K562 (cell line): ENCODE measurements at places on chromosomes 1 and 21.

DNA sequence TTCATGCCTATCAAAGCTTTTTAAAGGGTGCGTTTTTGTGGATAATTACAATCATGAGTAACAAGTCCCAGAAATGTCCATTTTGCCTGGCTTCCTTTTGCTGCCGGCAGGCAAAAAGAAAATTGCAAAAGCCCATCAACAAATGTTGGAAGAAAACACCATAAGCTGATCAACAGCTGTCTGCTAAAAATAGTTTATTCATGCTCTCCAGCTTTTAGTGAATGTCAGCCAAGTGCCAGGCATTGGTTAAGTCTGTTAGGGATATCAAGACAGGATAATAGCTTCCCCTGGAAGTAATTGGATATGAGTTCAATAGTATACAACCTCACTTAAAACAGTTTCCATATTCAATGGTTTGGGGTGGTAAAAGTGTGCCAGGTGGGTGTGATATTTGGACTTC lies 13.6 kb upstream of the AGMAT start:
- DNase-seq = no peak

GRCh38 chr1:176717066-176717750 lies 254.2 kb downstream of the PAPPA2 start:
- no peak for DNase-seq

DNA sequence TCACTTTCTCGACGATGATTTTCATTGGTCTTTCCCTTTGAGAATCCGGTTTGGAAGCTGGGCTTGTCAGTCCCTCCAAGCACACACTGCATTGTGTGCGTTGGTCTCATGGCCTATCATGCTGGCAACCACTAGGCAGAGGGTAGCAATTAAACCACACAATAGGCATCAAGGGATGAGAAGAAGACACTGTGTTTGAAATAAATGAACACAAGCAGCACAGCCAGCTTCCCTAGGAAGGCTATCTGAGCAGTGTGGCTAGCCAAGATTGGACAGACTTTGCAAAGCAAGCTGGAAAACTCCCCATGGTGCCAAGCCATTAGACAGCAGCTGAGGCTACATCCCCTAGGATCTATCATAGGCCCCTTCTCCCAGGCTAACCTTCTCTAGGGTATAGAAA lies 288.7 kb downstream of the NUF2 start:
- DNase-seq = no peak

GRCh38 chr21:35017256-35017655 lies 31.8 kb downstream of the RUNX1 start:
- no peak for DNase-seq

- DNase-seq = no peak
Measured at GRCh38 chr21:17854745-17855144, 35.6 kb upstream of the C21orf91 start.

DNA sequence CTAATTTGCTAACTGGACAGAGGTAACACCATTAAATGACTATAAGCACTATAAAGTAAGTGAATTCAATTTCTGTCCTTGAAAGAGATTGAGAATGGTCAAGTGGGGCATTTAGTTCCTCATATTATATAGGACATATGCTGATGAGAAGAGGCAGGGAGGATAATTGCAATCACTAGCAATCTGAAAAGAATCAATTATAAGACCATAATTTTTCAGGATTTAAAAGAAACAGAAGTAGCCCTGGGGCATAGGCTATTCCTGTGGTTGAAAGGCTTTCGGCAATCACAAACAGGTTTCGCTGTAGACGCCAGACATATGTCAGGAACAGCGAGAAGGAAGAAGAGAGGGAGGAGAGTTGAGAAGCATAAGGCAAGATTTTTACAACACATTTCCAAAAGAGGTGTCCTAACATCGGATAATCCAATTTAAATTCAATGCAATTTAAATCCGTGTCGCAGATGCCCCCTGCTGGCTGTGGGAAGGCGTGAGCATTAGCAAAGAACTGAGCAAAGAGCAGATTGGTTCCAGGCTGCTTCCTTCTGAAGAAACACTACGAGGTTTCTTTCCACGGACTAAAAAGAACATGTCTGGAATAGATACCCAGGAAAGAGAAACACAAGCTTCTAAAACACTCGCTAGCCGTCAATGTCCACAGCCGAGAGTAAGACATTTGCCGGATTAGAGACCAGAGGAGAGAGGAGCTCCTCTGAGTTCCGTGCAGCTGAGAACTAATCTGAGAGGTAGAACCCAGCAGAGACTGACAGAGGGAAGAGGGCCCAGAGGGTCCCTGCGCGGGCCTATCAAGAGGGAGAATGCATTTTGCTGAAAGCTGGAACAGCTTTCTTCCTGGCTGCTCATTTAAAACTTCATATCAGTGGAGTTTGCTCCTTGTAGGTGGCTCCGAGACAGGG lies 27.9 kb downstream of the RGS5 start:
- DNase-seq = peak; percentile 61

- DNase-seq = no peak
Measured at GRCh38 chr1:226360106-226360746, 47.7 kb downstream of the PARP1 start.

DNA sequence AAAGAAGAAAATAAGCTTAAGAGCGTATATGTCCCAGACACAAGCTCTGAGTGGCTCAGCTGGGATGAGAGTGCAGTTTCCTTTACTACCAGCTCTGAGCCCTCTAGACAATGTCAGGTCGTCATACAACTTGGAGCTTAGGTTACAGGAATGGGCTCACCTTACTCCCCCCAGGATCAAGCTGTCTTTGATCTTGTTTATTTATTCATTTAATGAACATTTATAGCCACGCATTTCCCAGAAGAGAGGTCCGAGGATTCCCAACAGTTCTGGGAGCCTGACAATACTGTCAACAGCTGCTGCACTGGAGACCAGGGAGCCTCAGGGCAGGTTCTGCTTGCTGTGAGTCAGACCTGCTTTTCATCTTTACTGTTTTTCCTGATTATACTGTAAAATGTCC lies 378.9 kb downstream of the PLPP3 start:
- no peak for DNase-seq

DNA sequence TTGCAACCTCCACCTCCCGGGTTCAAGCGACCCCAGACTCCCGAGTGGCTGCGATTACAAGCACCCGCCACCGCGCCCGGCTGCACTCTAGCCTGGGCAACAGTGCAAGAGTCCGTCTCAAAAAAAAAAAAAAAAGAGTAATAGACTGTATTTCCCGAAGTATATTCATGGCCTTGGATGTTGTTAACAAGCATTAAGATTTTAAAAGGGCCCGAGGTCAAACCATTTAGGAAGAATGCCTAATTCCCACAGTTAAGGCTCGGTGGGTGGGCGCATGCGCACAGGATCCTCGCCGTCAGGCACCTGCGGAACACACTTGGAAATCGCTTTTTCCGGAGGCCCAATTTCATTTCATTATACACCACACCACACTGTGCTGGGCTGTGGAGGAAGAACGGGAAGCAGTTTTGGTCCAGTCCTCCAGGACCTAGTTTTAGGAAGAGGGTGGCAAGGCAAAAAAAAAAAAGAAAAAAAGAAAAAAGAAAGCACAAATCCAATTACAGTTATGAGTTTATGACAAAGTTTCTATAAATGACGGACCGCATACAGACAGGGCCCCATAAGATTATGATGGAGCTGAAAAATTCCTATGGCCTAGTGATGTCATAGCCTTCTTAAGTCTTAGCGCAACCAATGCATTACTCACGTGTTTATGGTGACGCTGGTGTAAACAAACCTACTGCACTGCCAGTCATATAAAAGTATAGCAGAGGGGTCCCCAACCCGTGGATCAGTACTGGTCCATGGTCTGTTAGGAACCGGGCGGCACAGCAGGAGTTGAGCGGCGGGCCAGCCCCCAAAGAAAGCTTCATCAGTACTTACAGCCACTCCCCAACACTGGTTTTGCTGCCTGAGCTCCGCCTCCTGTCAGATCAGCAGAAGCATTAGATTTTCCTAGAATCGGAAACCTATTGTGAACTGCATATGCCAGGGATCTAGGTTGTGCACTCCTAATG lies 38.2 kb downstream of the H3-3A start:
- DNase-seq = peak; percentile 36

DNA sequence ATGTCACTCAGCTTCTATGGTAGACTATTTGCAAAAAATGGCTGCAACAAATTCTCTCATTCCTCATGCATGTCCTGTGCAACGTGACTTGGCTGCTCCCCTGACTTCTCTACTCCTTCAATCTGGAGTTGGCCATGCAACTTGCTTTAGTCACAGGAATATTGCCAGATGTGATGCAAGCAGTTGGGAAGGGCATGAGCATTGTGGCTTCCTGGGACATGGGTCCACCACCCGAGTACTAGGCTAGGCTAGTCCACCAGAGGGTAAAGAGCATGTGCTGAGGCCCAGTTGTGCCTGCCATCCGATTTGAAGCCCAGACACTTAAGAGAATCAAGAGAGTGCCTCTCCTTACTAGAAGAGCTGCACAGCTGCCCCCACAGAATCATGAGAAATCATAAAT lies 89.6 kb downstream of the DSCAM start:
- no peak for DNase-seq

GRCh38 chr1:204304067-204304466 lies 55.7 kb downstream of the PLEKHA6 start:
- DNase-seq = no peak

- DNase-seq = no peak
Measured at GRCh38 chr1:219247441-219247840, 73.8 kb downstream of the LYPLAL1 start.

DNA sequence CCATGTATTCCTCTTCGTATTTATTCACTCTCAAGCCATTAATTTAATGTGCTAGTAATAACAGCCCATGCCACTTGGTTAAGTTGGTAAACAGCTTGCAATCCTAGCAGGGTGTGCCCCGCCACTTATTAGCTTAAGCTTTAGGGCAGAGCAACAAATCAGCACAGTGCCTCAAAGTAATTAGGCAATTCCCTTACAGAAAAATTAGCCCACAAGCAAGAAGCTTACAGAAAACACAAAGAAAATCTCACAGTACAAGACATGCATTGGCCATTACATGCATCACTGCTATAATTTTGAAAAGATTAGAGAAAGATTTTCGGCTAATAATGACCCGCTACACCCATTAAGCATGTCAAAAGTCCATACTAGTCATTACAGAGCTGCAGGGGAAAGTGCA lies 47.6 kb downstream of the TGFB2 start:
- DNase-seq = no peak

DNA sequence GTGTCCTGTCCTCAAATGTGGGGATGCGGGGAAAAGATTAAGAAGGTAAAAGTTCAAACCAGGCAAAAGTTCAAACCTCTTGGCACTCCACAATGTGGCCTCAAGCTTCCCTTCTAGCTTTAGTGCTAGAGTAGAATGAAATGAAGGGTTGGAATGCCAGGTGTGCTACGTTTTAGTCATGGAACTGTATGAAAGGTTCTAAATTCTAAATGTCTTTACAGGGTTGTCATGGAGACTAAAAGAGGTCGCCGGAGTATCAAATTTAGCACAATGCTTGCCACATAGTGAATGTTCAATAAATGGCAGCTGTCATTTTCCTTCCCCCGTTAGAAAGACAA lies 57.2 kb upstream of the LRRC8D start:
- no peak for DNase-seq

GRCh38 chr1:211735208-211736170 lies 60.1 kb upstream of the NEK2 start:
- peak; percentile 64 for DNase-seq

GRCh38 chr1:20372676-20373075 lies 82.0 kb downstream of the VWA5B1 start:
- DNase-seq = no peak

DNA sequence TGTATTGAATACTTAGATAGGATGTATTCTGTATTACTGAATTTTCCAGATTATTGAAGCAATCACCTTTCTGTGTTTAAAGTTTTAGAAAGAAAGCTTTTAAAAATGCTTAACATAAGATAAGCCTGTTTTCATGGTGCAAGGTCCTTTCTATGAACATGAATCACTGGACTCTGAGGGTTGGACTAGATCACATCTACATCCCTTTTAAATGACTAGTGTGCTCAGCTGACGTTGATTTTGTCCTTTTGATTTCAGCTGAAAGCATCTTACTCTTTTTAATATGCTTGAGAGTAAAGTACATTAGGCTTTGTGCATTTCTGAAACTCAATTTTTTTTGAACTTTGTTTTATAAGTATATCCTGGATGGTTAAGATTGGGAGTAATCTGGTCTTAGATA lies 16.2 kb downstream of the MIER1 start:
- no peak for DNase-seq

- peak; percentile 97 for DNase-seq
Measured at GRCh38 chr1:179882253-179883039, at the start of gene TOR1AIP1. Gene TOR1AIP1 (plus strand): TSS chr1:179882285. CDS start chr1:179882503, 218 bp downstream.

DNA sequence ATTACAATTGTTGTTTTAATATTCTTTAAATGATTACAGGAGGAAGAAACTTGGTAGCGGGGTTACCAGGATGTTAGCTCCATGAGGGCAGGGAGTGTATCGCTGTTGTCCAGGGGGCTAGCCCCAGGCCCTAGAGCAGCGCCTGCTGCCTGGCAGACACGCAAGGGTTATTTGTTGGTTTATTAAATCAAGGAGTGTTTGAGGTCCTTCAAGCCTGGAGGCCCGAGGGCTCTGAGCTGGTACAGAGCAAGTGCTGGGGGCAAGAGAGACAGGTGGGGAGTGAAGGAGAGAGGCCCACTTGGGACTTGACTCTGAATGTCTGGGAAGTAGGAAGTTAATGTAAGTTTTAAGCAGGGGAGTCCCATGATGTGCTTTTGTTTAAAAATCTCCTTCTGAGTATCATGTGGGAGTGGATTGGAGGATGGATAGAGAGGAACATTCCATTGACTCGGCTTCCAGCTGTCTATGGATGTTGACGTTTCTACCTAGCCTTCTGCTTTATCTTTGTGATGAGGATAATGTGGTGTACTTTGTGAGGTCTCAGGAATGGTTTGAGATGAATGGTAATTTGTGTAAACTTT lies 8.7 kb downstream of the ITSN1 start:
- no peak for DNase-seq

DNA sequence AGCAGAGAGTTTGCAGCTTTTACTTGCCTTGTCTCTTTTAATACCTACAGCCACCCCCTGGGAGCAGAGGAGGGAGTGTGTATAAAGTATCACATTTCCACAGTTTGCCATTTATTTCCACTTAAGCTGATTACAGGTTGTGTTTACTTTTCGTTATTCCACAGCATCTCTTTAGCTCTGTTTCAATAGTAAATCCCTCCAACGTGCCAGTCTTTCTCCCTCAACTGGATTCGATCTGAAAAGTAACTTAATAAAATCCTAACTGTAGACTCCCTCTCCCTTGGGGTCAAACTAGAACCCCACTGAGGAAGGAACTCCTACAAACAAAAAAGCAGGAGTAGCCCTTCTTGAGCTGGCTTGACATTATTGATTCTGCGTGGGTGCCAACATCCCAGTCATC lies 3.1 kb upstream of the FCGR2A start:
- no peak for DNase-seq

GRCh38 chr1:170617591-170618330 lies 46.2 kb upstream of the PRRX1 start:
- no peak for DNase-seq

GRCh38 chr1:237570530-237570929 lies 320.2 kb downstream of the ZP4 start:
- no peak for DNase-seq
